ENCODE measurements at places on chromosomes 6 and 20. TPM values are rescaled to one million over a fixed set of nuclear protein-coding genes. Genes with fewer than 3 reads are reported as not detected.
A peak's percentile ranks its signal among the peaks of the same experiment; 100 is the strongest.

DNA sequence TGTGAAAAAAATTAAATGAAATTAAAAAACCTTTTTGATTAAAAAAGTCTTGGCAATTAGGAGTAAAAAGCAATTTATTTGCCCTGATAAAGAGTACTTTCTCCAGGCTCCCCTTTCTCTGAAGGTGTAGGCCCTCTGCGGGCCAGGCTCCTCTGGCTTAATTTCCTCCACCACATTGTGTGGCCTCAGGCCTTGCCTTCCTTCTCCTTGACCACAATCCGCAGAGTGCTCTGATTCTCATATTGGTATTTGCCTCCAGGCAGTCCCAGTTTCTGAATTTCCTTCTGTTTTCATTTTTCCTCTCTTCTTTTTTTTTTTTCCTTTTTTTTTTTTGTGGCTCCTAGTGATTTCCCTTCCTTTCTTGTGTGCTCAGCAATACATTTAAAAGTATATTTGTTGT is 96.4 kb downstream of the AIG1 start:
- DNase-seq: peak; percentile 58

DNA sequence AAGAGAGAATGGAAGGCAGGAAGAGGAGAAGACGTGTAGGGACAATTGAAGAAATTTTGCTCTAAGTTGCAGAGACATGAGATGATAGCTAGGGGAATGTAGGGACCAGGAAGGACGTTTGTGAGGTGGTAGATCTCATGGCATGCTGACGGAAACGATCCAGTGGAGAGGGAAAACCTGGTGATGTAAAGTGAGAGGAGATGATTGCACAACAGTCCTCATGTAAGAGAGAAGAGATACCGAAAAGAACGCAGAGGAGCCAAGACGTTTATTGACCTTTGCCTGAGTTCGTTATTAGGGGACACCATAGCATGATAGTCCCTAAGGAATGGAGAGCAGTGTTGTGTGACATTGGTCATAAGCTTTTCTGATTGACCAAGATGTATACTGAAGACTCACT is 55.3 kb downstream of the IGF2R start:
- no peak for DNase-seq

DNA sequence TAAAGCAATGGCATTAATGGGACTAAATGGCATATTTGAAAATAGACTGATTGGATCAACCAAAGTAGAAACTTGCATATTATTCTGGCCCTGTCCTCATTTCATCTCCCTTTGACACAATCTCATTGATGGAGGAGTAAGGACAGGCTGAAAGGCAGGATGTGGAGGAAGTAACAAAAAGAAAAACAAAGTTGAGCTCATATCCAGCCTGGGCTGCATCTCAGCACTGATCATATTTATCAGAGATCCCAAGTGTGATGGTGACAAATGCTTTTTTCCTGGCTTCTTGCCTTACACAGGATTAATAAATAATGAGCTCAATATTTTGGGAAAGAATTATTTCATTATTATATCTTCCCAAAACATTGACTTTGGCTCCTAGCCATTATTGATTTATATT is 622.7 kb downstream of the CD109 start:
- DNase-seq: no peak

C6orf58 gene
- total RNA-seq: not detected

SEMG1 gene
- total RNA-seq: not detected
